HepG2 (cell line): ENCODE measurements at places on chromosomes 1 and 21.

DNA sequence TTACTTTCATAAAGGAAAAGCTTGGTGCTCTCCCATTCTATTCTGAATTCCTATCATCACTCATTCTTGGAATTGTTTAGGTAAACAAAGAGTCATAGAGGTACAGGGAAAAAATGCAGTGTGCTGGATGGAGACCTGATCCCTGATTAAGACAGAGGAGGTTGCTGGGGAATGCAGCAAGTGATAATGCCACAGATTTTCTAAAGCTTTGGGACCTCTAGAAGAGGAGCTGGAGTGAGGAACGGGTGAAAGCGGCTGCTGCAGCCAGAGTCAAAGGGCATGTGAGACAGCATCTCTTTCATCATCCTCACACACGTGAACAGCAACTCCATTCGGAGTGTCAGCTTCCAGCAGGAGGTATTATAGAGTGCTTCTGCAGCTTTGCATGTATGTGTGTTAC is 54.9 kb upstream of the DIPK1A start:
- DNase-seq: peak; percentile 5

GRCh38 chr1:151221616-151222015 is 23.3 kb downstream of the PIP5K1A start:
- no peak for DNase-seq

DNA sequence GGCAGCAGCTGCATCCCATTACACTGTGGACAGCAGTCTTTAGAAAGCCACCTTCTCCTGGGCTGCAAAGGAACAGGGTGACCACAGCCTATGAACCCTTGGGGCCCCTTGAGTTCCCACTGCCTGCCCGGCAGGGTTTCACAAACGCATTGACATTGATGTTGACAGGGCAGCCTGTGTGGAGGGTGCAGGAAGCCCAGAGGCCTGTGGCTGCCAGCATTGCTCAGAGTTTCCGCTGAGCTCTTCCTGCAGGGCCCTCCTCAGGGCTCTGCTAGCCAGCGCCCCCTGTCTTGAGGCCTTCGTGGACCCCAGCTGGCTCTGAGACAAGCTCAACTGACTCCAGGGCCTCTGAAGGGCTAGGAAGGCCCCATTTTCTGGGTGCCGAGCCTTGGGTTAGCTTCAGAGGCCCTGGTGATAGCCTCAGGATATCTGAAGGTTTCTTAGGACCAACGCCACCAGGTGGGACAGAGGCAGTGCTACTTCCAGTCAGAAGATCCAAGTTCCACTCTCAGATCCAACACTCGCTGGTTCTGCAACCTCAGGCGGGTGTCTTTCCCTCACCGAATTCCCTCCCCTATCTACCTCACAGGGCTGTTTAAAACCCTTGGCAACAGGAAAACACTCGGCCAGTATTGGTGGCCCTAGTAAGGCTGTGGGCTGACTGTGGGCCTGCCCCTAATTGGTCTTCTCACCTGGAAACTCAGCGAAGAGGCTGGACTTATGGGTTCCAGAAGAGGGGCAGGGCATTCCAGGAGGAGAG is 27.2 kb upstream of the EPS8L3 start:
- DNase-seq: peak; percentile 70

GRCh38 chr1:192147696-192148095 is 10.6 kb upstream of the RGS18 start:
- DNase-seq: no peak

DNA sequence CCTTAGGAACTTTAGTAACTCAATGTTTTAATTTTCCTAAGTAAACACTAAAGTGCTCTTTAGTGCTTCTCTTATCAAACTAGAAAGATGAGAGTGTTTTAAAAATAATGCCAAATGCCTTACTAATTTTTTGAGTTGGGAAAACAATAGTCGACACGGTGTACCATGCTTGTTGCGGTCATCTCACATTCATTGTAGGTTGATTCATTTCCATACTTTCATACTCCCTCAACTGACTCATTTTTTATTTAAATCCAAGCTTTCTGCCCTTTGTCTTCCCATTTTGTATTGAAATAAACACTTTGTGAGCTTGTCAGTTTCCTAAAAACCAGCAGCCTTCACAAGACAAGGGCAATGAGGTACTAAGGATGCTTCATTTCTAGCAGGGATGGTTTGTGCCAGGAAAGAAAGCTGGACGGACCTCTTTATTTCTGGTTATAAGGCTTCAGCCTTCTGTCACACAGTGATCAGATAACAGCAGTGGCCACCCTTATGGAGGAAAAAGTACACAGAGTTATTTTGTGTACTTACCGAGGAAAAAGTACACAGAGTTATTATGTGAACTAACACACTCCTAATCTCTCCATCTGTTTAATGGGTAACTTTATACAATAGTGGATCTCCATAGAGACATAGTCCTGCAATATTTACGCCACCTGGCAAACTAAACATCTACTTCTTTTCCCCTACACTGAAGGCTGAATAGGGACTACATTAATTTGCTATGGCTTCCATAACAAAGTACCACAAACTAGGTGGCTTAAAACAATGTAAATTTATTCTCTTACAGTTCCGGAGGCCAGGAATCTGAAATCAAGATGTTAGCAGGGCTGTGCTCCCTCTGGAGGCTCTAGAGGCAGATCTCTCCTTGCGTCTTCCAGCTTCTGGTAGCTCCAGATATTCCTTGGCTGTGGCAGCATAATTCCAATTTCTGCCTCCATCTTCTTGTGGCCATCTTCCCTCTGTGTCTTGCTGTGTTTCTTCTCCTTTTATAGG is 13.0 kb upstream of the CCDC190 start:
- peak; percentile 75 for DNase-seq

DNA sequence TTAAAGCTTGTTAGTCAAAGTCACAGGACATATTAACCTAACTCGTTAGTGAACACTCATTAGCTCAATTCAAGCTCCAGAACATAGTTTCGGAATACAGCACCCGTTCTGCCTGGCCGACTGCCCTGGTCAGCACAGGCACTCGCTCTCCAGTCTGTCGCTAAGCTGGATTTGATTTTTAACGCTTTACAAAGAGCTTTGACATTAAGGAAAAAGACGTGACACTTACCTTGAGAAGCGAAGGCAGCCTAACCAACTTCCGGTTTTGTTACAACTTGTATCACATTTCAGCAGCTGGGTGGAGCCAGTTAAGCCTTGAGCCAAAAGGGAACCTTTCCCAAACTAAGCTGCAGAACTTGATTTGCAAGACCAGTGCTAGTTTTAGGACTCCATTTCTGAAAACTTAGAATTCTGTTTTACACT is at the start of gene FRRS1:
Gene FRRS1, minus strand, starts transcription at position 258 of the 423 bp plus-strand sequence. CDS start 17,867 bp downstream, outside the sequence.
- peak; percentile 66 for DNase-seq

DNA sequence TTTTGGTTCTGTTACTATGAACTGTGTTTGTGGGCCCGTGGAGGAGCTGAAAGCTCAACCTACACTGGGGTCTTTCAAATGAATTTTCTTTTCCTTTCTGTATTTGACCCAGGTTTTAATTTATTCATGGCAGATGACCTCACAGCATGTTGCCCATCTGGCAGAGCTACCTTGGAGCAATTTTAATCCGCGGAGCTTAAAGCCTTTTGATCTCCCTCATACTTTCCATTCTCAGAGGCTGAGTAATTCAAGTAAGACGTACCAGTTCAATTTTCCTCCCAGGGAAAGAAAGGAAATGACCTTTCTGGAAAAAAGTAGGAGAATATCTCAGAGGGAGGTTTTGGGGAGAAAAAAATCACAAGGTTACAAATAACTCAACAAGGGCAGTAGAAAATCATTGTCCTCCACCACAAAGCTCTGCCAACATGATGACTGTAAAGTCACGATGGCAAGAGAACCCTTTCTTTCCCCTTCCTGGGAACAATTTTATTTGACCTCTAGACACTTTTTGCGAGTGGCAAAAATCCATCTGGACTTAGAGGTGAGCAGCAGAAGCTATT is 21.6 kb upstream of the PCP4 start:
- no peak for DNase-seq

DNA sequence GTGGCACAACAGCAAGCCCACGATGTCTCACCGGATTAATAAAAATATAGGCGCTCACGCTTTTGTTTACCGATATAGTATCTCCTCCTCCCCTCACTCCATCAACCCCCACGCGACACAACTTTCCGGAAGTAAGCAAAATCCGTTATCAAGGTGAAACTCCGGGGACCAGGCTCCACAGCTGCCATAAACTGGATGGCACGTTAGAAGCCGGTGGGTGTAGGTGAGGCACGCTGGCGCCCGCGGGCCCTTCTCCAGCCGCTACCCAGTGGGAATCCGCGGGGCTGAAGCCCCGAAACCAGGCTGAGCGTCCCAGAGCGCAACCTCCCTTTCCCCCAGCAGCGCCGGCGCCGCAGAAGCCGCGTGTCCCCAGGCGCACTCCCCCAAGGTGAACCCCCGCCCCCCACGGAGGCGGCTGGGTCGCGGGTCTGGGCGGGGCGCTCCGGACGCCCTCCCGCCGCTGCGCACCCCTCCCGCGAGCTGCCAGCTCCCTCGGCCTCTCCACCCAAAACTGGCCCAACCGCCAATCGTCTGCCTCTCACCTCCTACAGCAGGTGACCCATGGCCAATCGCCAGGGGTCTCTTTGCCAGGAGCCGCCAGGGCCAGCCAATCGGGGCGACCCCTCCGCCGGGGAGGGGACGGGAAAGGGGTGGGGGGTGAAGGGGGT is 112.4 kb downstream of the OSBPL9 start:
- DNase-seq: peak; percentile 95

GRCh38 chr1:78274814-78275213 is 216.0 kb upstream of the PTGFR start:
- DNase-seq: no peak

GRCh38 chr1:220271706-220272046 is 577 bp downstream of the RAB3GAP2 start:
- no peak for DNase-seq

GRCh38 chr21:17454315-17455027 is 58.4 kb upstream of the CXADR start:
- peak; percentile 91 for DNase-seq

DNA sequence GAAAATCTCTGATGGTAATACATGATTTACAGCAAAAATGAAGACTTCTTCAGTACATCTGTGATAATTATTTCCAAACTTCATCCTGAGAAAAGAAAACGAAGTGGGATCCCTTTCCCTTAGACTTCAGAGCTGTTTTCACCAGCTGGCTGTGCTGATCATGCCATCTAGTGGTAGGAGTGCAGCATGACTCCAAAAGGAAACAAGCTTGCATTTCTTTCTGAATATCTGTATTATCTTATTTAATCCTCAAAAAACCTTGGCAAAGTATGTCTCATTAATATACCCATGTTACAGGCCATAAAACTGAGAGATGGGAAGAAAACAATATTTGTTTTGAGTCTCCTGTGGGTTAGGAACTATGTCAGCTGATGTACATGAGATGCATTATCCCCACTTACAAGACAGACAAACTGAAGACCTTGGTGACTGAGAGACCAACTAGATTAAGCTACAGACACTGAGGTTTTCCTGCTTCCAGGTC is 9.8 kb upstream of the GJA8 start:
- peak; percentile 28 for DNase-seq

DNA sequence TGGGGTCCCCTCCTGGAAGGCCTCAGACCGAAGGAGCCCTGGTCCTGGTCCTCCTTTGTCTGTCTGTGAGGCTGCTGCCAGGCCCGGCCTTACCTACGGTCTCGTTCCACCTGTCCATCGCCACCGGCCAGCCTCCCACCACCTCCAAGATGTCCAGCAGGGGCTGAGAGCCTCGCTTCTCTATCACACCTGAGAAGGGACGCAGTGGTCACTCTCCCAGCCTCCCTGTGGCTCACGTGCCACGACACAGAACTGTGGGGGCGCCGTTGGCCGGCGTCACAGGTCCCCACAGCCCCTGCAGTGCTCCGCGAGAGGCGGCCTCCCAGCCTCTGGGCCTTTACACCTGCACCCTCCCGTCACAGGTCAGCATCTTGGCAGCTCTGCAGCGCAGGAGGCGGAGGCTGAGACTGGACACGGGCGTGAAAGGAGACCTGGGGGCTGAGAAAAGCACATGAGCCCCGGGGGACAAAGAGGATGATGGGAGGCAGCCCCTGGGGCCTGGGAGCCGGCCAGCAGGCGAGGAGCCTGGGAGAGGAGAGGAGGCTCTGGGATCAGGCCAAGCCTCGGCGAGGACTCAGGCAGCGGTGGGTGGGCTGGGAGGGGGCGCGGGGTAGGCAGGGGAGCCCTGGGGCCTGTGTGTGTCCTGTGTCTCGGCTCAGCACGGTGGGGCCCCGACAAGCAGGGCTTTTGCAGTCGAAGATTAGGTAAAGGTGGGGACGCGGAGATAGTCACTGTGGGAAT is 20.5 kb downstream of the PRXL2B start:
- DNase-seq: no peak

- no peak for DNase-seq
Measured at GRCh38 chr1:111605576-111605975, 14.0 kb upstream of the RAP1A start.

DNA sequence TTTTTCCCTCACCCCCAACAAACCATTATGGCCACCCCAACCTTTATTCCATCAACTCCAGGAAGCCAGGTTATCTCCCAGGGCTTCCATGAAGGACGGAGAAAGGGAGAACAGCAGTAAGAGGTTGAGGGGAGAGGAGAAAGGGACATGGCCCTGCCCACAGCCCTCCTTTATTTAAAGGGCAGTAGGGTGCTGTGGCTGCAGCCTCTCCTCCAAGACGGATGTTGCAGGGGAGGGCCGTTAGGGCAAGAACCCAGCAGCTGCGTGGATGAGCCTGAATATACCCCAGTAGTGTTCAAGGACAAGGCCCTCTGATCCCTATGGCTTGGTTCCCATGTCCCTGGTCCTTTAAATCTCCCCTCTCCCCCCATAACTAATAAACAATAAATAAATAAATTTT is 5.9 kb downstream of the RXFP4 start:
- DNase-seq: no peak

DNA sequence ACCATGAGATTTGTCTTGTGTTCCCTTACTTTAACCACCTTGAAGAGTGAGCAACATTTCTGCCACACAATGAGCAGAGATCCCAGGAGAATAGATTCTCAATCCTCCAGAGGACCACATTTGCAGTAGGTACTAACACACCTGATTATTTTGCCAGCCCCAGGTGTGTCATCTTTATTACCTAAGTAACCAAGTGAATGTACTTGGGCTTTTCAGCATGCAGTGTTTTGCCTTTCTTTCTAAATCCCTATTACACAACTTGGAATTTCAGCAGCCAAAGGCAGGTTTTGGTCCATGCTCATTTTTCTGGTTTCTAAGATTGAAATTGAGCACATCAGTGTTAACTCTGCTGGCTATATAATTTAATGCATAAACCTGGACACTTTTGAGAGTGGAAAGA is 43.2 kb upstream of the ST6GALNAC5 start:
- no peak for DNase-seq

- peak; percentile 92 for DNase-seq
Measured at GRCh38 chr21:14889080-14889810, 175.6 kb downstream of the NRIP1 start.

GRCh38 chr21:16532840-16533239 is 803.1 kb downstream of the USP25 start:
- no peak for DNase-seq

DNA sequence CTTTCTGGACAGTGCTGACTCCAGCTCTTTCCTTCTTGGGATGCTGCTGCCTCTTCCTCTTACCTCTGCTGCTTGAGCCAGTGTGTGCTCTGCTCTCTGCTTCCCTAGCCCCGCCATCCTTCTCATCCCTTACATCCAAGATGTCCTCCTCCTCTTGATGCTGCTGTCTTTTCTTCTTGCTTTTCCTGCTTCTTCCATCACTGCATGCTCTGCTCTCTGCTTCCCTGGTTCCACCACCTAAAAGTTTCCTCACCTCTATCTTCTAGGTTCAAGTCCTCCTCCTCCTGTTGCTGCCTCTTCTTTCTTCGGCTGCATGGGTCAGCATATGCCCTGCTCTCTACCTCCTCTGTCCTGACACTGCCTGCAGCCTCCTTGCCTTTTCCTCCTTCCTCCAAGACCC is 3.4 kb downstream of the NAXE start:
- no peak for DNase-seq

GRCh38 chr1:6172549-6172948 is 7.6 kb downstream of the CHD5 start:
- peak; percentile 36 for DNase-seq
